ENCODE measurements at places on chromosomes 12 and 14. TPM values are rescaled to one million over a fixed set of nuclear protein-coding genes. Genes with fewer than 3 reads are reported as not detected.

Gene NEMP1
- total RNA-seq, result 7.1 TPM

Gene KLRB1
- total RNA-seq, result 1.5 TPM

Gene TBC1D30
- total RNA-seq, result 3.9 TPM

DNA sequence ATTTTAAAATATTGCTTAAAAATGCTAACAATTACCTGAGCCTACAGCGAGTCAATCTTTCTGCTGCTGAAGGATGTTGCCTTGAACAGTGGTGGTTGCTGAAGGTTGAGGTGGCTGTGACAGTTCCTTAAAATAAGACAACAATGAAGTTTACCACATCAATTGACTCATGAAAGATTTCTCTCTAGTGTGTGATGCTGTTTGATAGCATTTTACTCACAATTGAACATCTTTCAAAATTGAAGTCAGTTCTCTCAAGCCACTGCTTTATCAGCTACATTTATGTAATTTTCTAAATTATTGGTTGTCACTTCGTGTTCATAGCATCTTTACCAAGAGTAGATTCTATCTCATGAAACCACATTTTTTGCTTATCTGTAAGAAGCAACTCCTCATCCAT is 20.3 kb downstream of the CMAS start:
- H3K36me3 ChIP-seq, result peaks cover 40% of the 10 kb centered on the region
- DNase-seq, result no peak
- no peaks in the 10 kb centered on the region for H3K4me1 ChIP-seq
- H3K27me3 ChIP-seq, result no peaks in the 10 kb centered on the region
- H3K27ac ChIP-seq, result no peak overlapping the region

Gene IAPP
- total RNA-seq, result not detected

DNA sequence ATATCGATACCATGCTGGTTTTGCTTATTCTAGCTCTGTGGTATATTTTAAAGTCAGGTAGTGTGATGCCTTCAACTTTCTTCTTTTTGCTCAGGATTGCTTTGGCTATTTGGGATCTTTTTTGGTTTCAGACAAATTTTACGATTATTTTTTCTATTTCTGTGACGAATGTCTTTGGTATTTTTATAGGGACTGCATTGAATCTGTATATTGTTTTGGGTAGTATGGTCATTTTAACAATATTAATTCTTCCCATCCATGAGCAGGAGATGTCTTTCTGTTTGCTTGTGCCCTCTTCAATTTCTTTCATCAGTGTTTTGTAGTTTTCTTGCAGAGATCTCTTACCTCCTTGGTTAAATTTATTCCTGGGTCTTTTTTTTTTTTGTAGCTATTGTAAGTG is 10.8 kb upstream of the SLC4A8 start:
- no peaks in the 10 kb centered on the region for H3K36me3 ChIP-seq
- H3K27ac ChIP-seq, result no peak overlapping the region
- H3K4me1 ChIP-seq, result no peaks in the 10 kb centered on the region
- H3K4me3 ChIP-seq, result no peak overlapping the region
- no peak for DNase-seq
